ENCODE measurements at places on chromosomes 12 and 14. TPM values are rescaled to one million over a fixed set of nuclear protein-coding genes. Genes with fewer than 3 reads are reported as not detected.

- no peak for DNase-seq
Measured at GRCh38 chr12:42442888-42443287, 116.9 kb downstream of the PPHLN1 start.

DNA sequence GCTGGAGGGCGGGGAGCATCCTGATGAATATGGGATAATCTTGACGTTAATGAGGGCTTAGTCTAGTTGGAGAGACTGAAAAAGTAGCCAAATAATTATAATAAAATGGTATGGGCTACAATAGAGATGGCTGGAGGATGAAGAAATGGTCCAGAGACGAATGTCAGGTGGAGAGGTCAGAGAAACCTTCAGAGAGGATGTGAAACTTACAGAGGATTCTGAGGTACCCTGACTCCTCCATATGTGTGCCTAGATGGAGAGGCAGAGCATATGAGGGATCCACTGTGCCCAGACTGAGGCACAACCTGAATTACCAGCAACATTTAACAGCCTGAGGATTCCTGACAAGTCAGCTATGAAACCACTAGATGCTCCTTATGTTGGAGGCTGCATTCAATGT lies 417.0 kb downstream of the ATP23 start:
- no peak for DNase-seq

Gene KRT73
- total RNA-seq: not detected

GRCh38 chr14:71956920-71957563 lies 24.8 kb downstream of the RGS6 start:
- DNase-seq: no peak

Gene RIC8B
- total RNA-seq: 25.4 TPM

DNA sequence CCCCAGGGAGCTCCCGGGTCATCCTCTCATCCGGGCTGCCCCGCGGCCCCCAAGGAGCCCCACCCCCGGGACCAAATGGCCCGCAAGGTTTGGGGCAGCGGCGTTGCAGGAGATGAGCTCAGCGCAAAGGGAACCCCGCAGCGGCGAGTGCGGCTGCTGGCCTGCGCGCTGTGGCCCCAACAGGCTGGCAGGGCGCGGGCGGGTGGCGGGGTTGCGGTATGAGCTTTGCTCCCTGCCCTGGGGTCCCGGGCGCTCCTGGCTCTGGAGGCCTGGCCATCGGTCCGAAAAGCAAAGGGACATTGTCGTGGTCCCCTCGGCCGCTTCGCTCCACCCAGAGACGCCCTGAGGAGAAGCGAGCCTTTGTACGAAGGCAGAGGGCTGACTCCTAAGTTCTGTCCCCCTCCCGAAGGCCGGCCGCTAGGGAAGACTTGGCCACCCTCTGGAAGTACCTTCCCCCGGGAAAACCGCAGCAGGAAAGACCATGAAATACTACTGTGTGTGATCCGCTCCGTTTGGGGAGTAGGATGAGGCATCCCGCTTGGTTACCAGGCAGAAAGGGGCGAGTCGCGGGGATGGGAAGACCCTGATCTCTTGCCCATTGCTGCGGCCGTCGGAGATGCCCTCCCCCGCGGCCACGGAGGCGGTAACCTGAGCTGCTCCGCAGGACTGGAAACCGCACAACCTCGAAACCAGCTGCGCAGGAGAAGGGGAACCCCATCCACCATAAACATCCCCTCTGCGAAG lies 620 bp upstream of the NID2 start:
- DNase-seq: peak; percentile 65

Gene TSPAN8
- not detected for total RNA-seq

Gene SLC17A8
- total RNA-seq: not detected

Gene SPX
- 11.0 TPM for total RNA-seq

DNA sequence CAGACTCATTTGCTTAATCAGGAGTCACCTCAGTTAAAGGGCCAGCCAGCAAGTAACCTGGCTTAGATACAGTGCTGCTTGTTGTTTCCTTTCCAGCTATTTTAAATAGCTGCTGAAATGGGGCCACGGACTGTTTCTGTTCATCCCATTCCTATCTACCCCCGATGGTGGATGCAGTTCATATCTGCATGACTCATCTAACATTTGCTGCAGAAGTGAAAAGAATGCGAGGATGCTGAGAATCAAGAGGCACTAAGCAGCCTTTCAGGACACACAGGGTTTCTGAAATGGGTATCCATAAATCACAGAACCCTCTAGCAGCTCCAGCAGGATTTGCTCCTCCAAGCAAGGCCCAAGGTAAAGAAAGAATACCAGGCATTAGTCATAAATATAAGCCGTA lies 60.2 kb upstream of the RTRAF start:
- no peak for DNase-seq

GRCh38 chr12:108751821-108752220 lies 20.5 kb upstream of the CORO1C start:
- DNase-seq: no peak

GRCh38 chr12:87336814-87337336 lies 692.3 kb downstream of the C12orf50 start:
- no peak for DNase-seq

DNA sequence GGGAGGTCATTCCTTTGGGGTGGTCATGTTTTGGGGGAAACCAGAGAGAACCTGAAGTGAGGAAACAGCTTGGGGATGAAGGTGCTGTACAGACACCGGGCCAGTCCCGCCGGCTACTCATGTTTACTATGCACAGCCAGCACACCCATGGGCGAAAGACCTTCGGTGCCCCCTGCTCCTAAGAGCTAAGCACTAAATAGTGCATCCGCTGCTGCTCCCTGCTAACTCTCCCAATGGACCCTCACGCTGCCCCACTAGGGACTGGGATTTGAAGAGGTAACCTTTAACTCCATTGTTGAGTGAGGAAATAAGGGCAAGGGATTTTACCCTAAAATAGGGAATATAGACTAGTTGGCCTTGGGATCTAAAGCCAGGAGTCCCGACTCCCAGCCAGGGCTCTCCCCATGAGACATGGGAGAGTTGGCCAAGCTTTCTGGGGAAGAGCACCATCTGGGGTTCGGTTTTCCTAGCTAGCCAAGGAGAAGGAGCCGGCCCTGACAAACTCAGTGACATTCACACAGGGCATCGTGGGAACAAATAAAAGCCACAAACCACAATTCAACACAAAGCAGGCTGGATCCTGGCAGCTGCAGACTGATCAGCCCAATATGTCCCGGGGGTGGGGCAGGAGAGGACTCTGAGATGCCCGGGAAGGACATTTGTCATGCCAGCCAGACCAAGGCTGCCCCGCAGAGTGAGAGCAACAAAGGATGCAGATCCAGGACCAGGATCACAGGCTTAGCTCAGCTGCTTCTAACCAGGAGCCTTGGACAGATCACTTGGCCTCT lies 91.7 kb downstream of the SINHCAF start:
- DNase-seq: no peak

- no peak for DNase-seq
Measured at GRCh38 chr14:101992708-101993107, 28.3 kb downstream of the DYNC1H1 start.

- DNase-seq: no peak
Measured at GRCh38 chr12:67623259-67623658, 25.3 kb upstream of the DYRK2 start.

Gene ITGB7
- total RNA-seq: 0.97 TPM

DNA sequence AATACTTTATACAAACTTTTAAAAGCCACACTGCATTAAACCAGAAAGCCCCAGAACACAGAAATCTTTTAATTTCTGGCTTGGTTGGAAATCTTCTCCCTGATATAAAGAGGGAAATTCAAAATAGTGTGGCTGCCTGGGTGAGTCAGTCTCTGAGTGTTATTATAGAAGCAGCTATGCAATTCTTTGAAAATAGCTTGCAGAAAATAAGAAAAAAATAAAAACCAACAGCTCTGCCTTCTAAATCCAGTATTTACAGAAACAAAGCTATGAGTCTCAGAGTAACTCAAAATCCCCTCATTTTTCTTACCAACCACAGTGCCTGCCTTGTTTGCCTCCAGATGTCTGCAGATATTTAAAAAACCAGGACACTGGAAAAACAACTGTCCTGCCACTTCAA lies 68.6 kb upstream of the FERMT2 start:
- no peak for DNase-seq

Gene KCTD10
- total RNA-seq: 27.1 TPM

GRCh38 chr12:108890208-108890607 lies 10.3 kb downstream of the DAO start:
- no peak for DNase-seq

GRCh38 chr14:67889455-67889854 lies 69.9 kb downstream of the RAD51B start:
- no peak for DNase-seq

Gene LRRC10
- 40.5 TPM for total RNA-seq

DNA sequence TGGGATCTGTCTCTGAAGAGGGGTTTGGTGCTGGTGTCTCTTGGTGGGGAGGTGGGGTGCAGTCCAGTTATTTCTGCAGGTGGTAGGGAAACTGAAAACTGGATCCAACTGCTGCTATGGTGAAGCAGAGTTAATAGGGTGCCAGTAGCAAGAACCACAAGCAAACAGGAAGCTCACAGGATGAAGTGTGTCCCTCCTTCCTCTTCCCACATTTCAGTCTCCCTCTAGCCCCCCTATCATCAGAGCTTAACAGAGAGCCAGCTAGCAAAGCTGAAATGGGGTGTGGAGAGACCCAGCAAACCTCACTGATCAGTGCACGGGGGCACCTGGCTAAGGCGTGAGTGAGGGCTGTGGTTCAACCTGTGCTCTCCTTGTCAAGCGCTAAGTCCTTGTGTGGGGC lies 69.1 kb upstream of the C12orf71 start:
- no peak for DNase-seq

DNA sequence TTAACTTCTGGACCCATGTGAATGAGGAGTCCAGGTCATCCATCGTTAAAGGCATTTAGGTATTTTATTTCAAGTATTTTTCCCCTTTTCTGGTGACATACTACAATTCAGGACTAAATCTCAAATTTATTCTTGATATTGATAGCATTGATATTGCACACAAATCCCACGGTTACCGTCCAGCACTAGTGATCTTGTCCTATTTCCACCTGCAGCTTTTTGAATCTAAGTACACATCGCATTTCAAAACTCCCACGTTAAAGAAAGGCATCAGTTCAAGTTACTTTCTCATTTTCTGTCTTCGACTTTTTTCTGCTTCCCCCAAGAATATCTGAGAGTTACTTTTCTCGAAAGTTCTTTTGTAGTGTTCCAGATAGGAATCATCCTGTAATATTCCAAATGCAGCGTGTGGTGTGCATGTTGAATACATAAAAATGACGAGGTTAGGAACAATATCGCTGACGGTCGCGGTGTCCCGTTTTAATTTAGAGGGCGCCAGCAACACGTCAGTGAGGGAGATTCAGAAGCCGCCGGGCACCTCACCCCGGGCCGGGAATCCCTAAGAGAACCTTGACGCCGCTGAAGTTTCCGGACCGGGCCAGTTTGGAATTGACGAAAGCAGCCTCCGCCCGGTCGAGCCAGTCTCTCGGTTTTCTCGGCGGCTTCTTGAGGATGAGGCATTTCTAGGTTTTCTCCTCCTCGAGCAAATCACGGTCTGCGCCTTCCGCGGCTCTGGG lies 569 bp upstream of the RGS6 start:
- peak; percentile 53 for DNase-seq

Gene GAS2L3
- 2.4 TPM for total RNA-seq

GRCh38 chr12:6280672-6281071 lies 29.8 kb upstream of the PLEKHG6 start:
- no peak for DNase-seq

Gene MIP
- total RNA-seq: not detected

Gene PSME1
- total RNA-seq: 129 TPM

GRCh38 chr14:105309371-105309770 lies 5.2 kb upstream of the PACS2 start:
- peak; percentile 1 for DNase-seq

Gene B3GNT4
- total RNA-seq: not detected

DNA sequence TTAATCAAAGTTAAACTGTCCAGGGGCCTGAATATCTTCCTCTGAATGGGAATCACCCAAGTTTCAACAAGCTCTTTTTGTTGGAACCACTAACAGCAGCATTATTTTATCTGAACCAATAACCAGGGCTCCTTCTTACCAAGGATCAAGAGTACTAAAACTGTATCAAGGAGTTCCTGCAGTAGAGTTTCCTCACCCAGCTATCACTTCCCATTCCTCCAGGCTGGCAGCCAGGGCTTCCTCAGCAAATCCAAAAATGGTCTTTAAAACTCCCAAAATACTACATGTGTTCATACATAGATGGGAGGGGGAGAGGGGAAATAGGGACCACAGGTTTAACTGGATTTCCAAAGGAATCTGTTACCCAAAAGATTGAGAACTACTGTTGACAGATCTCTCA lies 10.5 kb downstream of the FMNL3 start:
- DNase-seq: no peak

GRCh38 chr12:52121824-52122539 lies 42.5 kb downstream of the SMIM41 start:
- DNase-seq: peak; percentile 76

Gene RFX4
- total RNA-seq: not detected

GRCh38 chr12:48863291-48863690 lies 2.4 kb downstream of the RND1 start:
- no peak for DNase-seq

DNA sequence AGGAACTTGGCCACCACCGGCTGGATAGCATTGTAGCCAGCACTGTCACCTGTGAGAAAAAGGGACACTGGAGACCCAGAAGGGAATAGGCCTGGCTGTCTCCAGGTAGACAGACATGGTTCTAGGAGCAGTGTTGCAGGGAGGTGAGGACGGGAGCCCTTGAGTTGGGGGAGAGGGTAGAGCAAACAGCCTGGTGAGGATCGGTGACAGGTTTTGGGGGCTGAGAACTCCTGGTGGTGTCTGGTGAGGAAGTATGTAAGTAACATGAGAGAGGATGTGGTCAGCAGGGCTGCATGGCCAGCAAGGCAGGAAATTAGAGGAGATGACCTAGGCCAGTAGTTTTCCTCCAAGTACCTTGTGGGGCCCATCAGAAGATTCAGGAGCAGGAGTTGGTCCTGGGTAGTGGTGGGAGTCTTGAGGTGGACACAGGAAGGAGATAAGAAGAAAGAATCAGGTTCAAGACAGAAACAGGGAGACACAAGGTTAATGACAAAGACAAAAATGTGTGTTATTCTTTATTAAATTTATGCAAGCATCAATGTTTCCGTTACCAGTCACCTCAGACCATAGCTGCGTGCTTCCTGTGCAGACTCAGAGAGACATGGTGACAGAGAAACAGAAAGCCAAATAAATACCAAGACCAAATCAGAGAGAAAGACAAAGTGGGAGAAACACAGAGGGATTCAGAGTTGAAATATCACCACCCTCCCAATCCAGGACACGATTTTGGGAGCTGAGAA lies at the start of gene ARHGAP9:
ARHGAP9 (minus strand) TSS at position 491 of the 740 bp plus-strand sequence; CDS start at position 31, 460 bp downstream.
- no peak for DNase-seq

Gene FAIM2
- 10.6 TPM for total RNA-seq

Gene SMIM41
- total RNA-seq: 0.35 TPM

GRCh38 chr14:38074081-38074480 lies 133.6 kb upstream of the SSTR1 start:
- no peak for DNase-seq

- DNase-seq: no peak
Measured at GRCh38 chr14:87898301-87898700, 94.7 kb downstream of the GALC start.

DNA sequence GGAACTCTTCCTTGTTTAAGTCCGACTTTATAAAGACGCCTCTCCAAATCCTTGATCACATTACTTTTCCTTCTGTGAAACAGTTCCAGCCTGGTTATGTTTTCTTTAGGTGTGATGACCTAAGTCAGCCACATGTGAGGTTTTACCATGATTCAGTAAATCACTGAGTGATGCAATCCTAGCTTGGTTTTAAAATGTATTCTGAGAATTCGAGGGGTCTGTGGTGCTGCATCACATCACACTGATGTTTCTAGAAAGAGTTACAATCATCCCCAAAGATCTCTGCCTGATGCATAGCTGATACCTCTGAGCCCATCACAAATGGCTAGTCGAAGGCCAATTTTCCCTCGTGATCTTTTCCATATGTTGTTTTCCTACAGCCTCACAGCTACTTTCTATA lies 152.7 kb downstream of the ANO2 start:
- no peak for DNase-seq

GRCh38 chr14:33057585-33057984 lies 118.9 kb downstream of the NPAS3 start:
- no peak for DNase-seq

Data from Right ventricle myocardium superior (tissue), 1 donor.